ENCODE measurements at places on chromosomes 4 and X.
A peak's percentile ranks its signal among the peaks of the same experiment; 100 is the strongest.

GRCh38 chr4:2860391-2861348 lies 17.0 kb downstream of the ADD1 start:
- DNase-seq, result peak; percentile 95

- no peak for DNase-seq
Measured at GRCh38 chrX:2464677-2465166, 36.1 kb downstream of the DHRSX start.

GRCh38 chrX:3244955-3245354 lies 101.5 kb downstream of the MXRA5 start:
- DNase-seq, result no peak

DNA sequence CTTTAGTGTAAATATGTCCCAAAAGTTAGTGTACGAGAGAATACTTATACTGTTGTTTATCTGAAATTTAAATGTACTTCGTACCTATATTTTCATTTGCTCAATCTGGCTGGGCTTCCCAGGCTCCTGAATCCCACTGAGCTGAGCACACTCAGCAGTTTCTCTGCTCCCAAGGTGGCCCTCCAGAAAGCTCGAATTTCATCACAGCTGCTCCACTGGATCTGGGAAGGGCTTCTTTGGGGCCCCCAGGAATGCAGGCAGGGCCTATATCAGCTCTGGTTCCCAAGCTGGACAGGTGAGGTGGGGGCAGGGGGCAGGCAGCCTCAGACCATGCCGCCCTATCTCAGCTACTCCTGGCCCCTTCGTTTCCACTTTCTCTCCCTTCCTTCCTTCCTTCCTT lies 1.5 kb upstream of the FATE1 start:
- no peak for DNase-seq

GRCh38 chrX:128335671-128336070 lies 283.5 kb upstream of the ACTRT1 start:
- DNase-seq, result no peak

- DNase-seq, result no peak
Measured at GRCh38 chr4:7850489-7850888, 89.2 kb downstream of the AFAP1 start.

DNA sequence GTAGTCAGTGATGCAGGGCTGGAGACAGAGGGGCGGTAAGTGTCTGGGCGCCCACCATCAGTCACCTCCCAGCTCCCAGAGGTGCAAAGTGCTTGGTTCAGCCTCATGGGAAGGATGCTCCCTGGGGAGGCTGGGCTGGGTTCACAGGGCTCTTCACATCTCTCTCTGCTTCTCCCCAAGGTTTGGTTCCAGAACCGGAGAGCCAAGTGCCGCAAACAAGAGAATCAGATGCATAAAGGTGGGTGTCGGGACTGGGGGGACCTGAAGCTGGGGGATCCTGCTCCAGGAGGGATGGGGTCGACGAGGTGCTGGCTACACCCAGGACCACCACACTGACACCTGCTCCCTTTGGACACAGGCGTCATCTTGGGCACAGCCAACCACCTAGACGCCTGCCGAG lies 10.1 kb downstream of the SHOX start:
- DNase-seq, result no peak

DNA sequence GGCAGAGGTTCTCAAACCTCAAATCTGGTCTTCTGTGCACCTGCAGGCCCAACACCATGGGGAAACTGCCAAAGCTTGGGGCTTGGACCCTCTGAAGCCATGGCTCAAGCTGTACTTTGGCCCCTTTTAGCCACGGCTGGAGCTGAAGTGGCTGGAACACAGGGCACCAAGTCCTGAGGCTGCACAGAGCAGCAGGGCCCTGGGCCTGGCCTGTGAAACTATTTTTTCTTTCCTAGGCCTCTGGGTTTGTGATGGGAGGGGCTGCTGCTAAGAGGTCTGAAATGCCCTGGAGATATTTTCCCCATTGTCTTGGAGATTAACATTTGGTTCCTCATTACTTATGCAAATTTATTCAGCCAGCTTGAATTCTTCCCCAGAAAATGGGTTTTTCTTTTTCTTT lies 18.3 kb upstream of the PI4K2B start:
- DNase-seq, result no peak

- DNase-seq, result peak; percentile 71
Measured at GRCh38 chr4:88033309-88033708, 25.9 kb downstream of the PKD2 start.

DNA sequence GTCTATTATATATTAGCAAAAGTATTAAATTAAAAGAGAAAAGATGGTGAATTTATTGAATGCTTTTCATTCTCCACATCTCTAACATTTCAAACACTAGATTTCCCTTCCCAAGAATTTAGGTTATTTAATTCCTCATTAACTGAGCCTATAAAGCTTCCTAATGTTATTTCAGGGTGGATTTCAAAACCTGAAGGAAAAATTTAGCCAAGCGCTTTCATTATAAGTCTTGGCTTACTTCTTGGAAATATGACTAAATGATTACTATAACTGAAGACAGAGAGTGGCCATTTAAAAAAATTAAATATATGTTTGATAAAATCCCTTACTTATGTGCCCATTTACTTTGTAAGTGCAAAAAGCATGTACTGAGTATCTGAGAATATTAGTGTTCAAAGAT lies 141.8 kb upstream of the ARSJ start:
- no peak for DNase-seq

- DNase-seq, result peak; percentile 10
Measured at GRCh38 chr4:152808670-152809069, 28.9 kb downstream of the ARFIP1 start.

DNA sequence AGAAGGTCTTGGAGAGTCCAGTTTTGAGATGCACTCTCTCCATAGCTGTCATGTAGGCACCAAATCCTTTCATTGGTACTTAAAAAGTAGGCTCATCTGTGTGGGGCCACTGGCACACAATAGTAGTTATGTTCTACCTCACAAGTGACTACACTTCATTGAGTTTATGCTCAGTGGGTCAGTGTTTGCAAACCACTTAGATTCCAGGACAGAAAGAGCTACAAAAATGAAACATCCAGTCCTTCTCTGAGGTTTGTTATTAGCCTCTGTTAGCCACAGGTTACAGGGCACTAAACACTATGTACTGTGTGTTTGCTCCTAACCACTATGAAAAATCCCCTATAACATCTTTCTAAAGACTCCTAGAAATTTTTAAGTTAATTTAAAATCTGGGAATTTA lies 13.8 kb downstream of the RAB28 start:
- DNase-seq, result no peak

DNA sequence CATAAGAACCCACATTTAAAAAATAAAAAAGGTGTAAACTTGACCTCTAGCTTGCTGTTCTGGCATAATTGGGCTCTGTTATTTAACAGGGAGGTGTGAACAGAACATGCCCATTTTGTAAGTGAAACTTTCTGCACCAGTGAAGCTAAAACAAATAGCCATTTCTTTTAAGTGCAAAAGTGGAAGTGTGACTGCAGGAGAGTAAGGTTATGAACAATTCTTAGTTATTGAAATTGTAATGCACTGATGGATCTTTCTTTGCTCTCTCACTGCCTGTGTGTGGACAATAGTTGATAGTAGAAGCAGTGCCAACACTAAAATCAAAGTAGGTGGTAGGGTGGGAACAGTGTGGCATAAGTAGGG lies 12.6 kb downstream of the P2RY10 start:
- no peak for DNase-seq

DNA sequence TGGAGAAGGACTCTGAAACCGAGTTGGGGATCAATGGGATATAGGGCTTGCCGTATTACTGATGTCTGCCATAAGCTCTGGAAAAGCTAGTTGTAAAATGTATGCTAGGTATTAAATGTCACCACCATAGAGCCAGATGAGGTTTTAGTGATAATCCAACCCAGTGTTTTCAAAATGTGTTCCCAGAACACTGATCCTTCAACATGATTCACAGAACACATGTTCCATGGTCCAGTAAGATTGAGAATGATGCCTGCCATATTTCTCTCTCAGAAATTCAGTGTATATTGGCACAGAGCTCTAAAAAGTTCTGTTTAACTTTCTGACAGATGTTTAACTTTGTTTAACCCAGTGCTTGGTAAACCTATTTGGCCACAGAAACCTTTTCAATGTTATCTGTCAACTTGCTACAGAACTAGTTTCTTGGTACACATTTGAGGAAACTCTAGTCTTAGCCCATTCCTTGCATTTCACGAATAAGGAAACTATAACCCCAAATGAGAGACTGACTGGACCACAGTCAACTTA lies 160.2 kb downstream of the PALLD start:
- DNase-seq, result no peak

DNA sequence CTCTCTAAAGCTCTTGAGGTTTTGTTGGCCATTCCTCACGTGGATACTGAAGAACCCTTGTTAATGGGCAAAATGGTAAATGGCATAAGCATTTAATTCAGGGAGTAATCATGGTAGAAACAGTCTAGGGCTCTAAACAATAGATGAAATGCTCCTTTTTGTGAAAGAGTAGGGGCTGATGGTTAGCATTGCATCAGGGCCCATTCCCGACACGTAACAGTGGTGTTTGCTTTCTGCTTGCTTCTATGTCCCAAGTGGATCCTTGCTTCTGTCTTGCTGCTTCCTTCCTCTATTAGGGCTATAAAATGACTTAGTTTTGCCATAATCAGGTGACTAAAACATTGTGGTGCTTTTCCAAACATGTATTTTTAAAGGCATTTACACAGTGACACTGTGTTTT lies 230.9 kb upstream of the AFF2 start:
- DNase-seq, result no peak

- DNase-seq, result no peak
Measured at GRCh38 chr4:30763321-30763727, 43.2 kb downstream of the PCDH7 start.

DNA sequence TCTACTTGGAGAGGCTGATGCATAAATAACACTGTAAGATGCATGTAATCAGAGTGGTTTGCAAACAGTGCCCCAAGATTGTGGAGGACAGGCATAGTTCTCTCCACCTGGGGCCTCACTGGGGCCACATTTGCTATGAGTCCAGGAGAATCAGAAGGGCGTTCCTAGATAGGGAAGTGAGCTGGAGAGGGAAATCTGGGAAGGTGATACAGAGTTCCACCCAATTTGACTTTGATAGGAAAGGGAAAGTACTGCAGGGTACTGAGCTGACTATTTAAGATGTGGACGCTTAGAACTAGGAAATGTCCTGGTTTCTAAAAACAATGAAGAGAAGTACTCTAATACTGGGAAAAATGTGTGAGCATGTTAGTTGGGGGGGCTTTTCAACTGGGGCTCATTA lies 33.9 kb downstream of the FAM9C start:
- DNase-seq, result no peak

- DNase-seq, result no peak
Measured at GRCh38 chr4:142509881-142510280, 336.2 kb downstream of the INPP4B start.

GRCh38 chrX:69094977-69095669 lies 70.1 kb downstream of the PJA1 start:
- DNase-seq, result no peak

DNA sequence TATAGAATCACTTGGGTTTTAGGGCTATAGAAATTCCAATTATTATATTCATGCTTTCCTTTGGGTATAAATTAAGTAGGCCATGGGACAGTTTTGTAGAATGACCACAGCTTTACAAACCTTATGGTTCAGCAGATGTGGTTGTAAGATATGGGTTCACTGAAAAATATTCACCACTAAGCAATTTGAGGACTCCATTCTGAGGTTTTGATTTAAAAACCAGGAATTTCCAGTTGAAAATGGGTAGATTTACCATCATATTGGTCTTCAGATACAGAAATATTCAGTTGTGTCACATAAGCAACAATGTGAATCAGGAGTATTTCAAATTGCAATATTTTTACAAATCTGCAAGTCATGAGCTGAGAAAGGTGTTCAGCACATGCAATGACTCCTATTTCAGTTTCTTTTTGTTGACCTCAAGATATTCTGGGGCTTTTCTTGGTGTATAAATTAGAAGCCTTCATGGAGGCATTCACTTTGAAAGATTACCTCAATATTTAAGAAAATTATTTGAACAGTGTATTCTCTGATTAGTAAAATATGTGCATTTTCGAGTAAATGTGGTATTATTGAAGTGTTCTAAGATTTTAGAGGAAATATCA lies 218.4 kb upstream of the HCCS start:
- DNase-seq, result no peak

GRCh38 chr4:129344058-129344457 lies 248.1 kb downstream of the C4orf33 start:
- DNase-seq, result peak; percentile 19

DNA sequence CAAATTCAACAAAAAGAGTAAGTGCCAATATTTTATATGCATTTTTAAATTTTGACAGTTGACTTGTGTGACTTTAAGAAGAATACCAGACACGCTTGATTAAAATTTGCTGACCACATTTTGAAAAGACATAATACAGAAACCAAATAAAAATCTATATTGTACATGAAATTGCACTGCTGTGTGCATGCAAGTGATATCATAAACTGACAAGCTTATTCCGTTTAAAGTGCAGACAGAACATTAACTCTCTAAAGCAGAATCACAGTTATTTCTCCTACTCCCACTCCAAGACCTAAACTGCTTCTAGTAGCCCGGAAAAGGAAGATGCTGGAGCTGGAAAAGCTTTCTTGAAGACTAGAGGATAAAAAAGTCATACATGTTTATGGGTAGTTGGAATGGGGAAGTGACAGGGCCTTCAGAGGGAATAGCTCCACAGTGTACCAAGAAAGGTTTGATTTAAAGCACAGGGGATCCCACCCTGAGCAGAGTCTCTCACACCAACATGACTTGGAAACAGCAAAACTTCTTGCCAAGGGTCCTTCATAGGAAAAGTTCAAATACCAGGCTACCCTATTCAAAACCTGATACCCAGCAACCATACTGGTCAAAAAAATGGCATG lies 34.1 kb upstream of the NAF1 start:
- no peak for DNase-seq

GRCh38 chr4:176794151-176794550 lies 1.4 kb upstream of the VEGFC start:
- DNase-seq, result no peak

DNA sequence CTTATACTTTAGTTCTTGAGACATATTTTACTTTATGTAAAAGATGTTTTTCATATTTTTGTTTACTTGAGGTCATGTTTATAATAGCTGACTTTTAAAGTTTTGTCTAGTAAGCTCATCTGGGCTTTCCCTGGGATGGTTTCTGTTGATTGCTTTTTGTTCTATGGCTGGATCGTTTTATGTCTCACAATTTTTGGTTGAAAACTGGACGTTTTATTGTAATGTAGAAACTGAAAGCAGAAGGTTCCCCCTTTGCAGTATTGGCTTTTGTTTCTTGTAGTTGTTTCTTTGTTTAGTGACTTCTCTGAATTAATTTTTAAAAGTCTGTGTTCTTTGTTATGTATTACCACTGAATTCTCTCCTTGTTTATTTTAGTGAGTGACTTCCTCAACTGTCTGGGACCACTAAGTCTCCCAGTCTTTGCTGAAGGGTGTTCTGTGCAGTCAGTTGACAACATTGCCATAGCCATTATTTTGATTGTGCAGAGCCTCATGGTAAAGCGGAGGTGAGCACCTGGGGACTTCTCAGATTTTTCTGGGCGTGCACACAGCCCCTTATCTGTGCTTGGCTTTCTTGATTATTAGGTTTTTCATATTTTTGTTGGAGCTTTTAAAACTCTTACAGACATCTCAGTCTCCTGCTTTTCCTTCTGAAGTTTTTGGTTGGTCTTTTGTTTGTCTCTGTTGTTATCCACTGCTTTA lies 31.0 kb downstream of the KDM6A start:
- DNase-seq, result no peak

GRCh38 chr4:85756938-85757337 lies 282.0 kb downstream of the ARHGAP24 start:
- no peak for DNase-seq

- no peak for DNase-seq
Measured at GRCh38 chr4:86367577-86367976, 7.7 kb upstream of the MAPK10 start.

GRCh38 chrX:33285550-33285949 lies 74.2 kb upstream of the DMD start:
- no peak for DNase-seq
